ENCODE measurements at places on chromosomes 5 and 9. TPM values are rescaled to one million over a fixed set of nuclear protein-coding genes. Genes with fewer than 3 reads are reported as not detected.

The ANKRD55 gene
- 5.7 TPM for total RNA-seq

The FNBP1 gene
- total RNA-seq: 354 TPM

The IL3 gene
- 10.8 TPM for total RNA-seq

The MEIKIN gene
- not detected for total RNA-seq

The SLC1A3 gene
- 0.16 TPM for total RNA-seq

The MEF2C gene
- 0.07 TPM for total RNA-seq

The DAB2IP gene
- 0.02 TPM for total RNA-seq

The DRD1 gene
- total RNA-seq: not detected

The TRIM36 gene
- total RNA-seq: 0.11 TPM

The F2R gene
- 1.4 TPM for total RNA-seq

Data from activated CD4-positive, alpha-beta T cell treated with anti-CD3 and anti-CD28 coated beads for 36 hours (primary cell).